ENCODE measurements at places on chromosomes 4 and X. TPM values are rescaled to one million over a fixed set of nuclear protein-coding genes. Genes with fewer than 3 reads are reported as not detected.

The NUDT10 gene
- 0.68 TPM for total RNA-seq

The MAGEC3 gene
- total RNA-seq: not detected

The CABS1 gene
- not detected for total RNA-seq

The MTTP gene
- total RNA-seq: 1.3 TPM

The TLR7 gene
- 0.15 TPM for total RNA-seq

The ITGB1BP2 gene
- total RNA-seq: 0.45 TPM

The JAKMIP1 gene
- total RNA-seq: not detected

The ASB12 gene
- not detected for total RNA-seq

The JCHAIN gene
- total RNA-seq: 1.4 TPM

The GRSF1 gene
- total RNA-seq: 45.3 TPM

The SPANXA1 gene
- total RNA-seq: not detected

The VSIG4 gene
- 10.7 TPM for total RNA-seq

The VGLL1 gene
- total RNA-seq: not detected

The PRDM5 gene
- 4.5 TPM for total RNA-seq

The ARHGAP6 gene
- total RNA-seq: 2.5 TPM

The SPON2 gene
- 25.2 TPM for total RNA-seq
